ENCODE measurements at places on chromosomes 3 and 15.

DNA sequence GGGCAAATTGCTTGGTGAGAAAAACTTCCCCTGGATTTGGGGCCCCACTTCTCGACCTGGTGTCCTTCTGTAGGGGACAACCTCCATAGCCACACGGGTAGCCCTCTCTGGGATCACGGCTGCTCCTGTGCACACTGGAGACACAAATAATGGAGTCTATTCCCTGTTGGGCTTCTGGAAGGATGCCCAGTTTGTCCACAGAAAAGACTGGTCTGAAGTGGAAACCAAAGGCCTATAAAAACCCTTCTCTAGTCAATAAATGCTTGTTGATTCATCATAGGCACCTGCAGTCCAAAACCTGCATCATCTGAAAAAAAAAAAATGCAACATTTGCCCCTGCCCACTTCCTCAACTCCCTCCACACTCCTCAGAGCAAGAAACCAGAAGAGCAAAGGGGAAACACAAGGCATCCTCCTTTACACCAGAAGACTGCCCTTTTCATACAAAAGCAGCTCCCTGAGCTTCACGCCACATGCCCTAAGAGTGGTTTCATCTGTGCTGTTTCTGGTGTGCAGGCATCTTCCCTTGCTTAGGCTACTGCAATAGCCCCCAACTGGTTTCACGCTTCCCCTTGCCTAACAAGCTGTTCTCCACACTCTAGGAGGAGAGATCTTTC, 36.3 kb downstream of the SRGAP3 start:
- DNase-seq = no peak

- DNase-seq = no peak
These were observed 4.1 kb downstream of the FLNB start for GRCh38 chr3:58012302-58012701.

DNA sequence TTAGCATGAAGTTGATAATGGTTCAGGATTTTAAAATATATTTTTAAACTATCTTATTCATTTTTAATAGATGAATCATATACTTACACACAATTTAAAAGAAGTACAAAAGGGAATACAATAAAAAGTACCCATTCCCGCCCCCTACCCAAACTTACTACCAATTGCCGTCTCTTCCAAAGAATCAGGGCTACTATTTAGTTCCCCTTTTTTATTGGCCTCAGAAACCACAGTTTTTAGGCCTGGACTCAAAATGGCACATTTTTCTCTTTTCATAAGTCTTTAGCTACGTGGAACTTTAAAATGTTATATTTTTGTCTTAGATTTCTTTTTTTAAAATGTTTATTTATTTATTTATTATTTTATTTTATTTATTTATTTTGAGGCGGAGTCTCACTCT, 18.0 kb downstream of the LRRK1 start:
- no peak for DNase-seq

DNA sequence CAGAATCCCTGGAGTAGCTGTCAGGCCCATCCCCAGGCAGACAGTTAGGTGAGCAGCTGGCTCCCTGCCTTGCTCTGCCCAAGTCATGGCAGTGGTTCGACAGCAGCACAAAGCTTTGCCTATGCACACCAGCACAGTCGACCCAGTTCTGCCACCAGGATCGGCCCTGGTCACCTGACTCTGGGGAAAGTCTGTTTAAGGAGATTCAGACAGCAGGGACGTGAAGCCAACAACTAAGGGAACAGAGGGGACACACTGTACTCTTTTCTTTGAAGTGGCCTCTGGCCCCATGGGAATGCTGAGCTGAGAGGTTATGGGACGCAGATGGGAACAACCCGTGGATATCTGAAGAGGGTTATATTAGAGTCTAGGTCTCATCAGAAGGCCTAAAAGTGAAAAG, 134.8 kb downstream of the CHDH start:
- DNase-seq = no peak

DNA sequence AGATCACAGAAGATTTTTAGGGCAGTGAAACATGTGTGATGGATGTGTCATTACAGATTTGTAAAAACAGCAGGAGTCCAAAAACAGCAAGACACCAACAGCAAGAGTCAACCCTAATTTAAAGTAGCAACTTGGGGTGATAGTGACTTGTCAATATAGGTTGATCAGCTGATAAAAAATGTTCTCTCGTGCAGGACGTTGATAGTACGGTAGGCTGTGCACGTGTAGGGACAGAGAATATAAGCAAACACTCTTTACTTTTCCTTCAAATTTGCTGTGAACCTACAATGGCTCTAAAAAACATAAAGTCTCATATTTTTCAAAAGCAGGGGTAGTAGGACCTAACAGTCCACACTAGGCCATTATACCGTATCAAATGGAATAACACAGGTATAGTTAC, 120.8 kb downstream of the STAG1 start:
- DNase-seq = no peak

- no peak for DNase-seq
These were observed 87.1 kb downstream of the RGMA start for GRCh38 chr15:93001881-93002280.

- no peak for DNase-seq
These were observed 71.0 kb downstream of the ADAMTS7 start for GRCh38 chr15:78739996-78740903.

GRCh38 chr15:36422631-36423030, 156.8 kb upstream of the CDIN1 start:
- DNase-seq = no peak

GRCh38 chr15:29914511-29914926, 92.3 kb upstream of the TJP1 start:
- DNase-seq = no peak

DNA sequence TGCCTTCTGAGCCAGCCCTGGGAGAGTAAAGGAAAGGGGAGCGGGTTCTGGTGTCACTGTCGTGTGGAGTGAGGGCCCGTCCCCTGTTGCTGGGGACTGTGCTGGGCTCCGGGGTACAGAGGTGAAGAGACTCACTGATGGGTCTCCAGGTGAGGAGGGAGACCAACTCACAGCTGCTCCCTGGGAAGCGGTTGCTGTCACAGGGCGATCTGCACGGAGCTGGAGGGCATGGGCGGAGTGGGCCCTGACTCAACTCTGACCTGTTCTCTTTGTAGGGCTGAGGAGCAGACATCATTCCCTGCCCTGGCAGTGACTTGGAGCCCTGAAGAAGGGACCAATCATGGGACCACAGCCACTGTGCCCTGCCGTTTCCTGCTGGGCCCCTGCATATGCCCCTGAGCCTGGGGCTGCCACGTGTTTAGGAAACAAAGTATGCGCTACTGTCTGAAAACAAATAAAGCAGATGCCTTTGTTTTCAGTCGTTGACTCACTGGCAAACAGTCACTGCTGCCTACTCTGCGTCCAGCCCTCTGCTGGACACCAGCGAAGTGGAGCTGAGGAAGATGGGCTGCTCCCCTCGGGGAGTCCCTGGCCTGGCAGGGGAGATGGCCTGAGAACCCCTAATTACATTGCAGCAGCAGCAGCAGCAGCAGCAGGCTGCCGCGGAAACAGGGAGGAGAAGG, 22.9 kb upstream of the PLXNA1 start:
- DNase-seq = no peak

GRCh38 chr3:46215810-46216414, 7.8 kb upstream of the CCR1 start:
- no peak for DNase-seq

GRCh38 chr3:78050276-78051065, 1010.6 kb downstream of the ROBO2 start:
- DNase-seq = no peak

GRCh38 chr15:70509731-70510143, 253.6 kb downstream of the UACA start:
- DNase-seq = no peak

- no peak for DNase-seq
These were observed 137.6 kb downstream of the SPATA16 start for GRCh38 chr3:173003471-173003870.

DNA sequence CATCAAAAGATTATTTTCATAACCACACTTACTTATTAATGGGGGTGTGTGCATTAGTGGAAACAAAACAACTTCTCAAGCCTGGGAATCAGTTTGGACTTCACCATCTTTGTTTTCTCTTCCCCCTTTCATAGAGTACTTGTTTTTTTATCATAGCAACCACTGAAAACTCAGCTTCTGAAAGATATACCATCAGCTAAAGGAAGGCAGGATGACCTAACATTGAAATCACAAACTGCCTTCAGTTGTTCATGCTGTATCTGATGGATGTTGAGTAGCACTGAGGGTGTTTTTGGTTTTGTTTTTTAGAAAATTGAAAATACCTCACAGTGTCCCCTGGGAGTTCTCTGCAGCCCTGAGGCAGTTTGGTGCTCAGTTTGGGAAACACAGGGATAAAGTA, 46.5 kb downstream of the NEK10 start:
- no peak for DNase-seq

GRCh38 chr3:141307351-141308059, 60.8 kb upstream of the ZBTB38 start:
- DNase-seq = no peak

GRCh38 chr3:179416681-179417080, 34.6 kb downstream of the GNB4 start:
- DNase-seq = no peak

DNA sequence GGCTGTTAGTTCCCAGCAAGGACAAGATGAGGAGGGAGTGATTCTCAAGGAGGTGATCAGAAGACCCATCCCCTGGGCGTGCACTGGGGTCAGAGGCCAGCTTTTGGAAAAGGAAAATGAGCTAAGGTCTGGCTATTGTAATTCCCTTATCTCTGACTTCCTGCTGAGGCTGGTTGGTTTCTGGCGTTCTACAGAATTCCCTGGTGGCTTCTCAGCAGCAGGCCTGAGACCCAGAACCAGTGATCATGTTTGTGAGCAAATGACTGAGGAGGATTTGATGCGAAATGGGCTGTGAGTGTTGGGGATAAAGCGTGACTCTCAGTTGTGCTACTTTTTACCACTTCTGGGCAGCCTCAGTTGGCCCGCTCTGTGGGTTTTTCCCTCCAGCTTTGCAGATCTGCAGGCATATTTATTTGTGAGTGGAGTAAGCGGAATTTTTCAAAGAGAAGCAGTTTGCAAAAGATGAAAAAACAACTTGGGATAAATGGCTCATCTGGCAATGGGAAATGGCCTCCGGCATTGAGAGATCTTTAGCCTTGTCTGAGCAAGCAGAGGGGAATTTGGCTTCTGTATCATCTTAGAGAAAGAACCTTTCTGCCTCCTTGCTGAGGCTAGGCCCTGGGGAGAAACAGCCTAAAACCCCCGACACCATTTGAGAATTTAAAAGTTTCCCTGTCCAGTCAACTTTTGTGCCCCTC, 102.7 kb downstream of the SLCO3A1 start:
- no peak for DNase-seq

GRCh38 chr3:46091741-46092701, 64.7 kb upstream of the XCR1 start:
- DNase-seq = no peak

DNA sequence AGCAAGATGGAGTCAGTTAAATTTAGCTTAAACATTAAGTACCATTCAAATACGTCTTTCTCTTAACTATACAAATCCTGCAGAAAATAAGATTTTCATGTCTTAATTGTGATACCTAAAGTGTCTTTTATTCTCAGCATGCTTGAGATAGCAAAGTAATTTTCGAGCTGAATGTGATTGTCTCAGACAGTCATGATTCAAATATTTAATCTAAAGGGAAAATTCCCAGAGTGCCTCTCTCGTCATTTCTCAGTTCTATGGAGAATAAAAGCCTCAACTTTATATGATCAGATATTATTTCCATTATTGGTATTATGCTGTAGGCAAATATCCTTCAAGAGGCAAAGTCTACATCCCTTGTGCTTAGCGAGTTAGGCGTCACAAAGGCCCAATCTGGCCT, 589.9 kb downstream of the TAFA4 start:
- DNase-seq = no peak

GRCh38 chr3:116260491-116260890, 184.8 kb downstream of the LSAMP start:
- DNase-seq = no peak

DNA sequence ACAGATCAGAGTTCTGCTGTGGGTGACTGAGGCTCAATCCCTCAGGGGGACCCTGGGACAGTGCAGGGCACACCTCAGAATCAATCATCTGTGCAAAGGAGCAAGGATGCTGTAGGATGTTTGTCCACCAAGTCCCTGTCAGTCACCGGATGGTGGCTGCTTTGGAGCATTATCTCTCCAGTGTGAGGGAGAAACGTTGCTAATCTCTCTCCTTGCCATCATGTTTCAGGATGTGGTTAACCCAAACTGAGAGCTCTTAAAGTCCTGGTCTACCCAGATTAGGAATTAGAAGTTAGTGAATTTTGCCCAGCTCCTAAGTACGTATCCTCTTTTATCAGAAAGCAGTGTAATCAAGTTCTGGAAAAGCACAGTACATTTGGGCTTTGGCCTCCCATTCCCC, 26.2 kb upstream of the LRRC3B start:
- no peak for DNase-seq

DNA sequence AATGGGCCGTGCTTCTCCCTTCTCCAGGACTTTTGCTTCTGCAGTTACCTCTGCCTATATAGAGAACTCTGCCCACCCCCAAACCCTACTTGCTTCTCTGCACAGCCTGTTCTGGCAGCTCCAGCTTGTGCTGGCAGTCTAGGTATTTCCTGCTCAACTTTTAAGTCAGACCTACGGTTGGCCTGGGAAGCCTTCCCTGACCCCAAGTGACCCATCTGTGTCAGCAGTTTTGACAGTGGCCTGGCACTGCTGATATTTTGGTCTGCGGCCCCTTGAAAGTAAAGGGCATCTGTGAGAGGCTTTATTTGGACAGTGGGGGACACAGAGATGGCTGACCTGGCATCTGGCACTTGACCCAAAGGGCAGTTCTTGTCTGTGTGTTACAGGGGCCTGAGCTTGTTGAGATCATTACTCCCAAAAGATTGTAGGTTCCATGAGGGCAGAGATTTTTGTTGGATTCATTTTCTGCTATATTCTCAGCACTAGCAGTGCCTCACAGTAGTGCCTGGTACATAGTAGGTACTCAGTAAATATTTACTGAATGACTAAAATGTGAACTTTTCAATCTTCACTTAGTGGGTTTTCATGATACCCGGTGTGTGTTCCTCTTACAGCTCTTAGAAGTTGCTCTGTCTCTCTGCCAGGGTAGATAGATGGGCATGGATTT, 55.2 kb upstream of the TRAK1 start:
- DNase-seq = no peak

- DNase-seq = no peak
These were observed 35.1 kb downstream of the MDFIC2 start for GRCh38 chr3:70277304-70277703.

DNA sequence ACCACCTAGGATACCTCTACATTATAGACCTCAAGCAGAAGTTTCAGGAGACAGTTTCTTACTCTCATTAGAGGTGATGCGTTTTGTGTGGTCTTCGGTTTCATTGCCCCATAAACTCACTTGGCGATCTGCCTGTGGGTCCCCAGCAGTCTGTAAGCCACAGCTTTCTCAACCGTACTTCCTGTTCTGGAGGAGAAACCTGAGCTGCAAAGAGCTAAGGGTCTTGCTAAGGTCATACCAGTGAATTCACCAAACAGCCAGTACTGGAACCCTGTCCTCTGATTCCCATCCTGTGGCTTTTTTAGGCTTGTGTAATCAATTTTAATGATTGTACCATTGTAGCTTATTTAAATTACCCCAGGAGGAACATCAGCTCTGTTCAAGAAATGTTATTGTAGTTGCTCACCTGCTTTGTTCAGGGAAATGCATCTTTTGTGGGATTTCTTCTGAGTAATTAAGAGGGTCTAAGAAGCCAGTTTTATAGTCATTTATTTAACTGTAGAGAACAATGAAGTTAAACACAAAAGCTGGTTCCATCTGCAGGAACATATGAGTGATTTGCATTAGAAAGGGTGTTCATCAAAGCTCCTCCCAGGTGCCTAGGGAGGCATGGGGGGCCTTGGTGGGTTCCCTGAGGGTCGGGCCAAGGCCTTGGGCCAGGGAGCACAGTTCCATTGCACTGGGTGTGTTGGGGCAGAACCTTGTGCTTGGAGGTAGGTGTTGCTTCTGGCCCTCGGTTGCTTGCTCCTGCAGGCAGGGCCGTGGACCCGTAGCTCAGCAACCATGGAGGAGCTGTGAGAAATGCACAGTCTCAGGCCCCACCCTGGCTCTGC, 69.6 kb downstream of the APBA2 start:
- DNase-seq = no peak

Data from stimulated activated CD4-positive, alpha-beta T cell treated with anti-CD3 and anti-CD28 coated beads, TNF-alpha, amount 100 ng/mL, for 4 hours (primary cell).